Activated T-cell treated with anti-CD3 and anti-CD28 coated beads for 48 hours (primary cell): ENCODE measurements at places on chromosomes 5 and 9.

DNA sequence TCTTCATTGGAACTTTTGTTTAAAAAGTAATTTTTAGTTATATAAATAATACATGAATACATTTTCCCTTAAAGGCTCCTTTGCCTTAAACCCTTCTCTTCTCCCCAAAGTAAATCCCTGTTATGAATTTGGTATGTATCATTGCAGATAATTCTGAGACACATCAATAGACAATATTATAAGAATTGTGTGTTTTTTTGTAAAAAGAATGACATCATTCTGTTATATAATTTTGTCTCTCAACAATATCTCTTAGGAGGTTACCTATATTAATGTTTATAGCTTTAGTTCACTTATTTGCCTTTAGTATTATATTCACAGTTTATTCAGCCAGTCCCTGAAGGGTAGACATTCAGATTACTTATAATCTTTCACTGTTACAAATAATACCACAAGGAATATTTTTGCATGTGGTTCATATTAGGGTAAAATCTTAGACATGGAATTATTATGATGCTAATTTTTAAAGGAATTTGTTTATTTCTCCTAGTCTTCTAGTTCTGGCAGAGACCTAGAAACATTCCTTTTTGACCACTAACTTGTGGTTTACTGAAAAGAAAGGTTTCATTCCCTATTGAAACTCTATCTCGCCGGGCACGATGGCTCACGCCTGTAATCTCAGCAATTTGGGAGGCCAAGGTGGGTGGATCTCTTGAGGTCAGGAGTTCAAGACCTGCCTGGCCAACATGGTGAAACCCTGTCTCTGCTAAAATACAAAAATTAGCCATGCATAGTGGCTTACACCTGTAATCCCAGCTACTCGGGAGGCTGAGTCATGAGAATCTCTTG lies 105.6 kb downstream of the KCTD16 start:
- DNase-seq: no peak

DNA sequence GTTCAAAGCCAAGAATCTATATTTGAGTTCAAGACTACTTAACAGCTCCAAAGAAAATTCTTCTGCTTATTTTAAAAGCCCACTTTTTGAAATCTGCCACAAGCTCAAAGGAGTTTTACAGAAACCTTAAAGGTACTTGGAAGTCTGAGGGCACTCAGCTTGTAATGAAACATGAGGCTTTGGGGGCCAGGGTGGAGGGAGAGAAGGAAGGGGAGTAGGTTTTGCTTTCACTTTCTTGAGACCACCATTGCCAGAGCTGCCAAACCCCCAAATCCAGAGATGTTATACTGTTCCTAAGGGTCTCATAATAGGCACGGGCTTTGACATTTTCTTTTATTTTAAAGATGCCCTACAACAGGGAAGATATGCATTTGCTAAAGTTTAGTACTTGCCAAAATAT lies 42.6 kb upstream of the TNFAIP8 start:
- DNase-seq: no peak

DNA sequence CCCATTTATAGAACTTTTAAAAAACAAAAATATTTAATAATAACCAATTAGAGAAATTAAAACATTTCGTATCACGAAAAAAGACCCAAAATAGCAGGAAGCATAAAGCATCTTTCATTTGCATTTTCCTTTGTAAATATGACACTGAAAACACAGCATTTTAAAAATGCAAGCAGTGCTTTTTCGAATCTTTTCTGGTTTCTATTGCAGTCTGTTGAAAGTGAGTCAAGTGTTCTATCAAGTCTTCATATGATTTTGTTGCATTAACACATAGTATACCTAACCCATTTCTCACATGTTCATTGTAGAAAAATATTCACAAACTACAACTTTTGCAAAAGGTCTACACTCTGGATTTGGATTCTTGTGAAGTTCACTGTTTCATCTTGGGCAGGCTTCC lies 198.8 kb downstream of the SEMA5A start:
- DNase-seq: no peak

- DNase-seq: no peak
Measured at GRCh38 chr5:132677191-132677590, 3.4 kb downstream of the IL4 start.

GRCh38 chr5:159385536-159385935 lies 55.2 kb upstream of the IL12B start:
- DNase-seq: no peak

DNA sequence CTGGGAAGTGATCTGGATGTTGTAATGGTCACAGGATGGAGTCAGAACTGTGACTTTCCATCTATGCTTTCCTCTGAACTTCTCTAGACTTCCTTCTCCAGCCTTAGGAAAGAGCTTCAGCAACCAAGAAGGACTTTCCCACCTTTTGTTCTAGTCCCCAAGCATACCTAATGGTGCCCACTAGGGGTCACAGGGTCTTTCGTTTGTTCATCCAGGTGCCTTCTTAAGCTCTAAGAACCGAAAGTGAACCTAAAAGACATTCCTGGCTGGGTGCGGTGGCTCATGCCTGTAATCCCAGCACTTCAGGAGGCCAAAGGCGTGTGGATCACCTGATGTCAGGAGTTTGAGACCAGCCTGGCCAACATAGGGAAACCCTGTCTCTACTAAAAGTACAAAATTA lies 1.8 kb upstream of the WNT8A start:
- no peak for DNase-seq

- DNase-seq: no peak
Measured at GRCh38 chr5:155554500-155554899, 540.9 kb downstream of the KIF4B start.

- no peak for DNase-seq
Measured at GRCh38 chr5:148778882-148779281, 47.5 kb upstream of the ADRB2 start.

DNA sequence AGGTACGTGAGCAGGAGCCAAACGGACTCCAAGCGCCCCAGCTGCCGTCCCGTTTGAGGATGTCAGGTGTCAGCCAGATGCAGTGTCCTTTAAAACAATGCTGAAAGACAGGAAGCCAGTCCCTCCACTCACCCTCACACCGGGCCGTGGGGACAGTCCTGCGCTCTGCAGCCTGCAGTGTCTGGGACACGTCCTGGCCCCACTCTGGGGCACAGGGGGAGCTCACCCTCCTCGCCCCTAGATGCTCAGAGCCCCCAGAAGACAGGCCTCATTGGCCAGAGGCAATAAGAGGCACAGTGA lies 79.7 kb downstream of the ZNF354C start:
- DNase-seq: no peak
